ENCODE measurements at places on chromosomes 7 and 10.

GRCh38 chr10:132063432-132063831 is 2.3 kb upstream of the JAKMIP3 start:
- DNase-seq: no peak

- DNase-seq: no peak
Observed at GRCh38 chr7:37027557-37028341, 303.5 kb upstream of the AOAH start.

- no peak for DNase-seq
Observed at GRCh38 chr7:89200758-89201157, 405.2 kb upstream of the TEX47 start.

DNA sequence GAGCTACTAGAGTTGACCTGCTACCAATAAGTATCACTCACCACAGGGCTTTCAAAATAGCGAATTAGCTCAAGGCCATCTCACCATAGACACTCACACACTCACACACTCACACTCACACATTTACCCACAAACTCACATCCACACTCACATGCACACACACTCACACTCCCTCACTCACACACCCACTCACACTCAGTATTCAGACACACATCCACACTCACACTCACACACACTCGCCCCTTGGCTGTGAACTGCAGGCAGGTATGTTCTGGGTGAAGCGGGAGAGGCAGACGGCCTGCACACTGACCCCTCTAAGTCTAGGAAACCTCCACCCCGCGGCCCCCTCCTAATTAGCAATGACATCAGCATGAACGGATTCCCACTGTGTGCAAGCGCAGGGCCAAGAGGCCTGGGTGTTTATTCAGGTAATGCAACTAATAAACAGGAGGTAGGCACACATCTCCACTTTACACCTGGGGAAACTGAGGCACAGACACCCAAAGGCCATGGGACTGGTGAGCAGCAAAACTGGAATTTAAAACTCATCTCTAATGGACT is 94.6 kb downstream of the ADARB2 start:
- DNase-seq: no peak

DNA sequence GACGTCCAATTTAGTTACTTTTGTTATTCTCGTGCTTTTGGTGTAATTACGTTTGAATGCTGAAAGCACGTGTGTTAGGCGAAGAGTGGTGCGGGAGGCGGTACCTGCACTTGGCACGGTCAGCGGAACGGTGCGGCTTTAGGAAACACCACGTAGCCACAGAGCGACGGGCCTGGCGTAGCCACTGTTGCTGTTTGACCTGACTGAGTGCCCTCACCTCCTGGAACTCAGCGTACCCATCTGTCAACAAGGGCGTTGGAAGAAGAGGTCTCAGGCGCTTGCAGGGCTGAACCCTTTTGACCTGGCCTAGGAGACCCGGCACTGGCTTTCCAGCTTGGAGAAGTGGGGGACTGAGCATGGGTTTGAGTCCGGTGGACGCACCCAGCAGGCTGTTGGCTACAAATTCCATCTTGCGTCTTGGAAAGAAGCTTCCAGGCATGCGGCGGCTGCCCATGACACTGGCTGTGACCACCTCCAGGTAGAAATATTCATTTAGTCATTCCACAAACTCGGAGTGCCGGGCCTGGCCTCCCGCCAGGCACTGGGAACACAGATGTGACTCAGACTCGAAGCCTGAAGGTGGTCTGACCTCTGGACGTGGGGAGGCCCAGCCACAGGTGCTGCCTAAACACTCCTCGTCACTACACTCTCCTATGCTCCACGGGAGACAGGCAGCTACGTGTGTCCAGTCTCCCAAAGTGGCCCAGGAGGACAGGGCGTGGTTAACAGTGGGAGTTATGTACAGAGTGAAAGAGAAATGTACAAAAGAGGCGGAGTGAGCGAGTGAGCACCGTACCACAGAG is 22.2 kb downstream of the FAM20C start:
- DNase-seq: no peak

DNA sequence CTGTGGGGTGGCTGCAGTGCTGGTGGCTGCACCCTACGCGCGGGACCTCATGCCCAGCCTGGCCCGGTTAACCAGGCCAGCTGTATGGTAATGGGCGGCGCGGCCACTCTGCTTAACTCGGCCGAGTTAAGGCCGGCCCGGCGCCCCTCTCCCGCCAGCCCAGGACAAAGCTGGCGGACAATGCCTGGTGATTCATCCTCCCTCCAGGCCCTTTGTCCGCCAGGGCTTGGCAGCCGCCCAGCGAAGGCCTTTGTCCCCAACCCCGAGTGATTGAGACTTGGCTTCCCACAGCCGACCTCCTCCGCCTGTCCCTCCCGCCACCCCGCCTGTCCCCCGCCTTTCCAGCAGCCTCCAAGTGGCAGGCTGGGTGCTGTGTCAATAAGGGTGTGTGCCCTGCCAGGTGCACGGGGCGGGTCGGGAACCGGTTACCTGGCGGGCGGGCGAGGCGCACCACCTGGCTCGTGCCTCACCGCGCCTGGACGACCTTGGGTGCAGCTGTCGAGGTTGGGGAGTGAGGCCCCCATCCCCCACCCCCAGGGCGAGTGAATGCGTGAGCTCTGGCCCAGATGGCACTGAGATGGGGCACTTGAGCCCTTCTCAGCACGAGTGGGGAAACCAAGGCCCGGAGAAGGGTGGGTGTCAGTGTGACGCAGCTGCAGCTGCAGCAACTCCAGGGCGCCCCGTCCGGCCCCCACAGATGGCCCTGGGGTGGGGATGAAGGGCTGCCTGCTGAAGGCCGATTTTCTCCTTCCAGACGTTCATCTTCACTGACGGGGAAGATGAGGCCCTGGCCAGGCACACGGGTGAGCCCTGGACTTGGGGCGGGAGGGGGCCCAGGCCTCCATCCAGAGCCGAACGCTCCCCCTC is 4.6 kb downstream of the LFNG start:
- no peak for DNase-seq

DNA sequence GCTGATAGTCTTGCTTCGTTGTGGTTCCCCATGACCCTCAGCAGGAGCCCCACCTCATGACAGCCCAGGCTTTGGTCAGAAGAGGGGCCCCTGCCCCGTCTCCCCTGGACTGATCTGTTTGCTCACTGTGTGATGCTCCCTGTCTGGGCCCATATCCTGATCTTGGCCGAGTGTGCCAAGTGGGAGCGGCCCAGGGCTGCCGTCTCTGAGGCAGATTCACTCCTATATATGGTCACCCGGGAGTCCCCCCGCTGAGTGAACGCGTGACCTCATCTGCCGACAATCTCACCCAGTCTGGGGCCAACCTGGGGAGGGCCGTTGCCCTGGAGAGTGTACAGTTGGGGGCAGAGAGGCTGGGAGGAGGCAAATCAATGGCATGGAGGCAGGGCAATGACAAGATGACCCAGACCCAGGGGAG is 34.5 kb downstream of the PPIF start:
- DNase-seq: peak; percentile 60

DNA sequence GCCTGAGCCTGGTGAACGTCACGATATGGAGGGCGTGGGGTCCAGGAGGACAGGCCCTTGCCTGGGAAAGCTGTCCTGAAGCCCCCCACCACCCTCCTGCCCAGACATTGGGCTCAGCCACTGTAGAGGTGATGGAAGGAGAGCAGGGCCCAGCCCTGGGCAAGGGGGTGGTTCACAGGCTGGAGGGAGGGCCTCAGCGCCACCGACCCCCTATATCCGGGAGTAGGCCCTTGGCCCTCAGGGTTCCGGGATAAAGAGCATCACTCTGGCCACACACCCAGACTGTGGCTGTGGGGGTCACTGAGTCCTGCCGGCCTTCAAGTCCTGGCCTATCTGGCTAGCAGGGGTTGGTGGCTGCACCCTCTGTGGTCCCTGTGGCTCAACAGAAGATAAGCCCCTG is 55.3 kb upstream of the GTF2IRD1 start:
- no peak for DNase-seq

DNA sequence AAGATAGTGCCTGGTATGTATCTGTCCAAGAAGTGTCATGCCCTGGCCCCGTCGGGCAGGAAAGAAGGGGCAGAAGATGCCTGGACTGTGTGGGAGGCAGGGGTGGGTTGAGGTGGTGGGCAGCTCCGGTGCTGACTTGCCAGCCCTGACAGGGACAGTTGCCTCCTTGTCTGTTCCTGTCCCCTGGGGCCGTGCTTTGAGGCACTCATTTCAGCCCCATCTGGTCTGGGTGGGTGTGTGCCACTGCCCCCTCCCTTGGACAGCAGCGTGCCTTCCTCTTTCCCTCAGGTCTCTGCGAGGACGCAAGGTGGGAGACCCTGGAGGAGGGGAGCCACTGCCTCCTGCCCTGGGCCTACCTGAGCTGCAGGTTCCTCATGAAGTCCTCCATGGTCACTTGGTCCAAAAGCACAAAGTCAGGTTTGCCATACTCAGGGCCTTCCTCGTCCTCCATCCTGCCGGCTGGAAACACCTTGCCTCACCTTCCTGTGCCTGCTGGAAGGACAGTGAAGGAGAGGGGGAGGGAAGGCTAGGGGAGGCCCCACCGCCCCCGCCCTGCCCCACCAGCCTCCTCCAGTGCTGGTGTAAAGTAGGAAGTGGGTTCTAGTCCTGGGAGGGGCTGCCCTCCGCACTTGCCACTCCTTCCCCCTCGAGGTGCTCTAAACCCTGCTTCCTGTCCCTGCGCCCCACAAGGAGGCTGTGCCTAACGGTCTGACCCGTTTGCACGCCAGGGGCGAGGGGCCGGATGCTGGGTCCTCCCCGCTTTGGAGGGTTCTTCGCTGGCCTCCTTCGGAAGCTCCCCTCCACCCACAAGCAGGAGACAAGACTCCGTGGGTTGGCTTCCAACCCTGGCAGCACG is at the start of gene MYO1G:
TSS of gene MYO1G (minus strand) at position 505 of the 856 bp plus-strand sequence. CDS start at position 451, 54 bp downstream.
- DNase-seq: no peak

GRCh38 chr10:69065406-69066361 is 22.2 kb upstream of the SRGN start:
- DNase-seq: no peak

- DNase-seq: peak; percentile 10
Observed at GRCh38 chr10:97196223-97197029, 10.7 kb upstream of the SLIT1 start.

GRCh38 chr10:11823122-11823988 is at the start of gene PROSER2:
TSS of gene PROSER2 (plus strand) at chr10:11823356. CDS start at chr10:11852078, 28,722 bp downstream.
- no peak for DNase-seq

- DNase-seq: no peak
Observed at GRCh38 chr7:111525100-111525499, 37.2 kb downstream of the IMMP2L start.

GRCh38 chr10:98673171-98673782 is 226.5 kb upstream of the HPS1 start:
- no peak for DNase-seq

- DNase-seq: peak; percentile 18
Observed at GRCh38 chr10:90969947-90970673, 49.2 kb upstream of the ANKRD1 start.

GRCh38 chr7:92092210-92092609 is 42.1 kb downstream of the CYP51A1 start:
- no peak for DNase-seq

- DNase-seq: no peak
Observed at GRCh38 chr7:38806912-38807311, 102.1 kb downstream of the VPS41 start.

DNA sequence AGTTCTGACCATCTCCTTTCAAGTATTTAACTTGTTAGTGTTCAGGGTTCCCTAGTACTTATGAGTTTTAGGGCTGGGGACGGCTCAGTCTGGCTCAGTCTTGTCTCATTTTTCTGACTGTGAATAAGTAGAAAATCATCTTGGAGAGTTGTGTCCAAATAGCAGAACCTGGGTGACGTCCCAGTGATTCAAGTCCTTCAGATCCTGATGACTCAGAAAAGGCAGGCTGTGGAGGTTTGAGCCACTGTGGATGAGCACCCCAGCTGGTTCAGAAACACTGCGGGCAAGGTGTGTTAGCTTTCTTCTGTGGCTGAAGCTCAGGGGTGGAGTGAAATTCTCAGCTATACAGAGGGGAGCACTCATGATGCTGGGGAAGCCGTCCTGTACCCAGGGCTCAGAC is 154.4 kb upstream of the NPY start:
- DNase-seq: peak; percentile 41

GRCh38 chr7:51300762-51301674 is 15.6 kb downstream of the COBL start:
- DNase-seq: no peak

- no peak for DNase-seq
Observed at GRCh38 chr7:48537561-48537960, 366.3 kb downstream of the ABCA13 start.

Measured in AG04450 (cell line).